ENCODE measurements at places on chromosomes 13 and 19.

DNA sequence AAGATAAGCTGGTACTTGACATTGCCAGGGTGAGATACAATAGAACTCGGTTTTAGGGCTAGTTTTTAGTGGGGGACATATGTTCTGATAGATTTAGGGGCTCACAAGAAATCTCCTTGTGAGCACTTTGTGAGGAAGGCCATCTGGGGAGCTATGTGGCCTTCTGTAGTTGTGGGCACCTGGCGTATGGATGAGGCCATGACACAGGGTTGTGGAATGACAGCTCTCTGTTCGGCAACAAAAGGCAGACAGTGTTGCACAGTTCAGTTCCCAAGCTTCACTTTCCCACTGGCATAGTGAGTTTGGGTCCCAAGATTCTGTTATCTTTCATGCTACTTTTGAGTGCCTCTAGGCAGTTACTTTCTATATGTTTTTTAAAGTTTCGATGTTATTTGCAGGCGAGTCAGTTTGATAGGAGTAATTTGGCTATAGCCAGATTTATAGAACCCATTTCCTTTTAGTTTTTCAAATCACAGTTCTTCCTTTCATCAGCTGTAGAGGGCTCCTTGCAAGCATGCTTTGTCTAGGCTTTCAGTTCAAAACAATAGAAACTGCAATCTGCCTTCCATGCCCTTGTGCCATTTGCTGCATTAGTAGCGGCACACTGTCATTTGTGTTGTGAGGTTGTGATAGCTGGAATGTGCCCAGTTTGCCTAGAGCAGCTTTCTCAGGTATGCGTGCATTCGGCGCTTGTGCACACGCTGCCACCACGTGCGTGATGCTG, 70.6 kb upstream of the TEX29 start:
- no peak for DNase-seq

- DNase-seq, result no peak
These were observed 711 bp downstream of the CILP2 start for GRCh38 chr19:19538785-19539166.

DNA sequence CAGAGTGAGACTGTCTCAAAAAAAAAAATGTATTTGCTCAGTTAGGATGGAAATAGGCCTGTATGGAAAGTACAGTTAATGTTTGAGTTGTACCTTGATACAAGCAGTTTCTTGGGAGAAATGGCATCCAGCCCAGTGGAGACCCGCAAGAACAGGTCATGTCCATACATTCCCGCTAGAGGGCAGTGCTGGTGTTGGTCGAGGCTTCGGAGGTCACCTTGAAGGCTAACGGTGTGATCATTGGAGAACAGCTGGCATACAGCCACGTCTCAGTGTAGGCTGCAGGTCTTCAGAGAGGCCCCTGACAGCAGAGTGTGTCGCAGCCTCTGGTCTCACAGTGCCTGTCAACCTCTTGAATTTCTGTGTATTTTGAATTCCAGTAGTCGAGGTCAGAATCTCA, 7.5 kb downstream of the ZNF610 start:
- DNase-seq, result peak; percentile 24

DNA sequence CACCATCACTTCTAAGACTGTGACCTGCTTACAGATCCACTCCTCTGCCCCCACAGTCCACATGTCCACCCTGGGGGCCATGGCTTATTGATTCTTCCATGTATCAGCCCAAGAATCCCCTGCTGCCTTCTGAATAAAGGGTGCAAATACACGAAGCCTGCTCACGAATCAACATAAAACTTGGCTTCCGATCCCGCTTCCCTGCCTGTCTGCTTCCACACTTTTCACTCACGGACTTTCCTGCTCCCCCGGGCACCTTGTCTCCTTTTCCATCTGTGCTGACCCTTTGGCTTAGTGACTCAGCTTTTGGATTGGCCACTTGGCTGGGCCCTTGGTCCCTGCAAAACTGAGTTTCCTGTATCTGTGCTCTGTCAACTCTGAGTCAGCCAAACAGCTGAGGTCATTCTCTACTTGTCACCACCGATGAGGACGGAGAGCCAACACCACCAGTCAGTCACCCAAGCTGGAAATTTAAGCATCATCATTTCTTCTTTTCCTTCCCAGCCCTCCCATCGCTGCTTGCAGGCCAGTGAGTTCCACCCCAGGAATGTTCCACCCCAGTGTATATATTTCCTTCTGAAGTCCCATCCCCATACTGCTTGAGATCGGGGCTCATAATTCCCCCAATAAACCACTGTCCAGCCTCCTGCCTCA, 11.4 kb upstream of the USP12 start:
- DNase-seq, result no peak

- DNase-seq, result no peak
These were observed 2299.5 kb downstream of the PCDH9 start for GRCh38 chr13:64930636-64931035.

DNA sequence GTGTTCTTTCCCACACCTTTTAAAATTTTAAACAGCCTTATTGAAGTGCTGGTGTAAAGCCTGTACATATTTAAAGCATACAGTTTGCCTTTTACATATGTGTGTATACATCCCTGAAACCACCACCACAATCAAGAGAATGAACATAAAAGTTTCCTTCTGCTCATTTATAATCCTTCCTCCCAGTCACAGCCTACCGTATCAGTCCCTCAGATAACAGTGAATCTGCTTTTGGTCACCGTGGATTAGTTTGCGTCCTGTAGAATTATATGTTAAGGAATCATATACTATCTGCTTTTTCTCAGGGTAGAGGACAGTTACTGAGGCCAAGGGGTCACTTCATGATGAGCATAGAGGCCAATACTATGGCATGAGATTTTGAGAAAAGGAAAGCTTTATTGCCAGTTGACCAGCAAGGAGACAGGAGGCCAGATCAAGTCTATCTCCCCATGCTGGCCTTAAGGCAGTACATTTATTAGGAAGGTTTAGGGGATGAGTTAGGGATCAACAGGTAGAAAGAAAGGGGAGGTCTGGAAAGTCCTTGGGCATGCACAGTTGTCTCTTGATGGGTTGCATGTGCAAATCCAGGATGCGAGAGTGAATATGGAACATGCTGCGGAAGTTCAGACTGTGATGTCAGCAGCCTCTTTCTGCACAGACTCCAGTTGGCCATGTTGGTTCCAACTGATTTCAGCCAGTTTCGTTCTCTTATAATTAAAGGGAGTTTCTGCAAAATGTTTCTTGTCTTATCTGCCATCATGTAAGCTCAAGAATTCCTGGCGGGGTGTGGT, 36.3 kb upstream of the LSM14A start:
- no peak for DNase-seq

- no peak for DNase-seq
These were observed 12.3 kb downstream of the ATP8B3 start for GRCh38 chr19:1799695-1800342.

GRCh38 chr13:98916403-98916802, 61.5 kb downstream of the DOCK9 start:
- DNase-seq, result no peak

DNA sequence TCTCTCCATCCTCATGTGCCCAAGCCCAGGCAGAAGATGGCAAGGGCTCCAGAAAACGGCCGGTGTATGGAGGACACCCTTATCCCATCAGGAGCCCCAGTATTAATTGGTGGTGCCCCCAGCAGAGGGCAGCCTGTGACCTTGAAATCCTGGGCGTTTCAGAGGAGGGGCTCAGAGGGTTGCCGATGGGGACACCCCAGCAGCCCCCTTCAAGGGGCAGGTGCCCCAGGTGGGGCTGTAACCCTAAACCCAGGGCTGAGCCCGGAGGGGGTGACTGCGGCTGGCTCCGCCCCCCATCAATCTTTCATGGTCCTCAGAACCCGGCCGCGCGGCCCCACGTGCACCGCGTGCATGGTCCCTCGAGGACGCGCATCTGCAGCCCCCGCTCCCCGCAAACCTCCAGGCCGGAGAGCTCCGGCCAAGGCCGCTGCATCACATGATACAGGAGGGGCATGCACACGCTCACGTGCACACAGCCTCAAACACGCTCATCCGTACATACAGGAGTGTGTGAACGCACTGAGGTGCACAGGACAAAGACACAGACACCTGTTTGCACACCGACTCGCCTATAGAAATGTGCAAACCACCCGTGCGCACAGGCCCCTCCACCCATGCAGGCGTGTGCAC, 949 bp downstream of the RAB3A start:
- DNase-seq, result no peak

Measured in activated T-helper 1 cell treated with Interleukin-2 at 50 U/mL for 16 hours (primary cell).